ENCODE measurements at places on chromosomes 2 and 18. TPM values are rescaled to one million over a fixed set of nuclear protein-coding genes. Genes with fewer than 3 reads are reported as not detected.

GRCh38 chr2:175461839-175462238 is 280.3 kb upstream of the ATP5MC3 start:
- no peak for DNase-seq
- no peak overlapping the region for H3K4me3 ChIP-seq
- H3K4me1 ChIP-seq: no peaks in the 10 kb centered on the region
- peaks cover 5% of the 10 kb centered on the region for H3K27me3 ChIP-seq

HSPD1 gene
- total RNA-seq: 195 TPM

- no peaks in the 10 kb centered on the region for H3K4me1 ChIP-seq
- H3K4me3 ChIP-seq: no peak overlapping the region
- H3K27ac ChIP-seq: no peak overlapping the region
- H3K27me3 ChIP-seq: no peaks in the 10 kb centered on the region
These were observed 172.8 kb downstream of the NRXN1 start for GRCh38 chr2:50859110-50859509.

- peaks cover 3% of the 10 kb centered on the region for H3K27me3 ChIP-seq
- H3K4me3 ChIP-seq: no peak overlapping the region
- peaks cover 1% of the 10 kb centered on the region for H3K36me3 ChIP-seq
- no peak for DNase-seq
These were observed 413.8 kb upstream of the RAB6C start for GRCh38 chr2:129565551-129566109.

GRCh38 chr2:121746071-121746578 is 9.3 kb upstream of the TSN start:
- no peak overlapping the region for H3K4me3 ChIP-seq
- H3K27me3 ChIP-seq: peaks cover 4% of the 10 kb centered on the region
- H3K4me1 ChIP-seq: no peaks in the 10 kb centered on the region
- no peak overlapping the region for H3K27ac ChIP-seq
- no peaks in the 10 kb centered on the region for H3K36me3 ChIP-seq

- H3K27me3 ChIP-seq: no peaks in the 10 kb centered on the region
- peaks cover 14% of the 10 kb centered on the region for H3K36me3 ChIP-seq
- peak overlapping the region; percentile 97 for H3K4me3 ChIP-seq
- no peak for DNase-seq
- H3K27ac ChIP-seq: peak overlapping the region; percentile 96
These were observed 271 bp upstream of the RBM43 start for GRCh38 chr2:151261977-151262291.

DNA sequence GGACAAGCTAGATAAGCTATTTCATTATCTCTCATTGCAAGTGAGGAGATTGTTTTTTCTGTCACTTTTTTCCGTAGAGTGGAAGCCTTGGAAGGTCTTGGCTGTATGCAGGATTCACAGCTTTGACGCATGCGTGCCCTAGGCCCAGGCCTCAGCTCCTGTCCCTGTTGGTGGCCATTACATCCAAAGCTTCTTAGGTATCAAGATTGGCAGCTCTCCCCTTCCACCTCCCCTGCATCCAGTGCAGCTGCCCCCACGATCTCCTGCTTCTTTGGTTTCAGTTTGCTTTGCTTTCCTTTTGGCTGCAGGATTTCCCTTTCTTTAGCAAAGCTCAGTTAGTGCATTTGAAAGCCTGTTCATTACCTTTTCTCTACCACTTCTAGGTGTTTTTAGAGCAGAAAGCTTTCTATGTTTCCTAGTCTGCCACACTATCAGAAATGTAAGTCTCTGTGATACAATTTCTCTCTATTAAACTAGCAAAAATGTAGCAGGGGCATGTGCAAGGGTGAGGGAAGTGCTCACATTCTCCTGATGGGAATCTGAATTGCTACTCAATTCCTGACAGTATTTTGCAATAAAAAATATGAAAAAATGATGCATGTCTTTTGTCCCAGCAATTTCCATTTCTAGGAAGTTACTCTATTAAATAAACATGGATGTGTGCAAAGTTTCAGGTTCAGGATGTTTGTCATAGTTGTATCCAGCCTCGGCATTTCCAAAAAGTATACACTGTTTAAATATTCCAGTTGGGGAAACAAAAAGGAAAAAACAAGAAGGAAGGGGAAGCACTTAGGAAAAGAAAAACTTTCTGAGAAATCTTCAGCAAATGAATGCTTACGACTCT is 91.2 kb downstream of the LIPG start:
- H3K4me3 ChIP-seq: no peak overlapping the region
- no peak overlapping the region for H3K27ac ChIP-seq
- no peak for DNase-seq
- no peaks in the 10 kb centered on the region for H3K27me3 ChIP-seq
- no peaks in the 10 kb centered on the region for H3K4me1 ChIP-seq

DNA sequence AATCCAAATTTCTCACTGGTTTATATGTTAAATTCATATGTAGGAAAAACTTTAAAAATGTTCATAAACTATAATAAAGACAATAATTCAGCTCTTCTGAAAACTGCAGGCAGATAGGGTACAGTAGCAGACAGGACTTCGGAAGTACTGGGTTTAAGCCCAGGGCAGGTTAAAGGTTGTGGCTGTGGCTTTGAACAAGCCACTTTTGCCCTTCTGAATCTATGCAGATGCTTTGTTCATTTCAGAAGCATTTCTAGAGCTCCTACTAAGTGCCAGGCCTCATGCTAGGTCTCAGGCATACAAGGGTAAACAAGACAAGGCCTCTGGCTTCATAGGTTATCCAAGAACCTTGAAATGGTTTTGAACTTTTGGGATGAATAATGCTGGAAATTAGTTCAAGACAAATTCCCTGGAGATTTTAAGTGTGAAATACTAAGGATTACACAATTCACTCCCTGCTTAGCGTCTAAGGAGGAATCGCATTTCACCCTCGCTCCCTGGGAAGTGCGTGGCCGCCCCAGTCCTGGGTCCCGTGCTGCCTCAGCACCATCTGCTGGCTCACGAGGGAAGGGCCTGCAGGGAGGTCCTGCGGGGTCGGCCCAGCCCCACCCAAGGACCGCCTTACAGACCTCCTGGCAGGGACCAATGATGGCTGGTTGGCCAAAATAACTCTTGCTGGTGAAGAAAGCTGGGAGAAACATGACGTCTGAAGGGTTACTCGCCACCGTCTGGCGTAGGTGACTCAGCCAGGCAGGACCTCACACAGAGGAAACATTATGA is 67.7 kb upstream of the L3MBTL4 start:
- DNase-seq: no peak
- no peaks in the 10 kb centered on the region for H3K36me3 ChIP-seq
- H3K27ac ChIP-seq: no peak overlapping the region
- H3K27me3 ChIP-seq: no peaks in the 10 kb centered on the region
- H3K4me1 ChIP-seq: no peaks in the 10 kb centered on the region

DNA sequence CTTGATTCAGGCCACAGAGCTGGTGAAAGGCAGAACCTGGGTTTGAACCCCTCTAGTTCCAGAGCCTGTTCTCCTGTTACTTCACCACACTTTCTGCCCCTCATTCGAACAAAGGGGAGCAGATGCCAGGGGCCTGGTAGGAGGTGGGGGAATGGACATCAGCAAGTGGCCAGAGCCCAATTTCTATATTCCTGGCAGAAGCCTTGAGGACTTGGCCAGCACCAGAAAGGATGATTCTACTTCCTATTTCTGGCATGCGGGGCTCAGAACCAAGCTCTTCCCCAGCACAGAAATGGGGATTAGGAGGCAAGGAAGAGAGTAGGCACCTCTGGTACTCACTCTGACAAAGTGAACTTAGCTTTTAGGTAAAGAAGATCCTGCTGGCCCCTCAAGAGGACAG is 49.3 kb downstream of the ADD2 start:
- no peaks in the 10 kb centered on the region for H3K27me3 ChIP-seq
- no peaks in the 10 kb centered on the region for H3K36me3 ChIP-seq
- H3K4me1 ChIP-seq: peaks cover 5% of the 10 kb centered on the region
- H3K27ac ChIP-seq: no peak overlapping the region

- no peak for DNase-seq
- no peak overlapping the region for H3K27ac ChIP-seq
- no peaks in the 10 kb centered on the region for H3K27me3 ChIP-seq
- H3K36me3 ChIP-seq: no peaks in the 10 kb centered on the region
These were observed 60.7 kb upstream of the GATA6 start for GRCh38 chr18:22108674-22109073.

DNA sequence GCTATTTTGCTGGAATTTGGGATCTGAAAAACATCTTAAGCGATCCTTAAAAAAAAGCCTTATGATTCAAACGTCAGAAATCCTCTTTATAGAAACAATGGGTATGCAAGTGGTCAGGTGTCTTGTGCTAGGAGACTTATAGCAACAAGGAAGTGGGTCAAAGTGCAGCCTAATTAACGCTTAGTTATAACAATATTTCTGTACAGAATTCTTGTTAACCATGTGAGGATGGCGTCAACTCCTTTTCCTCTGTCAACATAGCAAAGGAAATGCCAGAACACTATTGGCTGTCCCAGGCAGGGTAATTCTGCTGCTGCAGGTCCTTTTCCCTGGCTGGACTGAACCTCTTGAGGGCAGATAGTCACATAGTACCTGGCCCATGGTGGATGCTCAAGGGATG is 189.4 kb downstream of the MSH2 start:
- H3K27me3 ChIP-seq: peaks cover 7% of the 10 kb centered on the region
- peaks cover 2% of the 10 kb centered on the region for H3K36me3 ChIP-seq
- no peak overlapping the region for H3K27ac ChIP-seq
- H3K4me3 ChIP-seq: no peak overlapping the region

DNA sequence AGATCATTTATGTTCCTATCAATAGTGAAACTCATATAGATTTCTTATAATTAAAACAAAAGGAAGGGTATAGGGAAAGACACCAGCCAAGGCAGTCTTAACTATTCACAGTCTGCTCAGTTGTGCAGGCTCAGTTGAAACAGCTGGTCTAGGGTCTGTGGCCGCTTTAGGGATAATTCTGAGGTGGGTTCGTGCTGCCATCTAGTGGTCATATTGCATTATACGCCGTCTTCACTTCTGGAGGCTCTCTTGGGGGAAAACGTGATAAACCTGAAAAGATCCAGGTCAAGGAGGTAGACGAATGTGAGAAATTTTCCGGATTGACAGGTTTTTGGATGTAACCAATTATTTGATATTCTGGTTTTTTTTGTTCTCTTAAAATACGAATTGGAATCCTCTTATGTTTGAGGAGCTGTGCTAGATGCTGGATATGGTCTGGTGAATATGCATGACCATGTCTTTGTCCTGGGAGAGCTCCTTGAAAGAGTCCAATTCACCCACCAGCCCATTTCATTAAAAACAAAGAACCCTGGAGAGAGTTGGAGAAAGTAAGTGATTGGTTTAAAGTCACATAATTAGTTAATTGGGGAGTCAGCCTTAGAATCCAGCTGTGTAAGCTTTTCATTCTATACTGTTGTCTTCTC is 492.4 kb downstream of the PLCL1 start:
- no peak for DNase-seq
- H3K27me3 ChIP-seq: peaks cover 7% of the 10 kb centered on the region
- no peak overlapping the region for H3K4me3 ChIP-seq
- H3K36me3 ChIP-seq: no peaks in the 10 kb centered on the region
- peaks cover 3% of the 10 kb centered on the region for H3K4me1 ChIP-seq

SERPINB10 gene
- not detected for total RNA-seq

- H3K36me3 ChIP-seq: no peaks in the 10 kb centered on the region
- no peak overlapping the region for H3K4me3 ChIP-seq
- no peaks in the 10 kb centered on the region for H3K27me3 ChIP-seq
- no peak overlapping the region for H3K27ac ChIP-seq
- H3K4me1 ChIP-seq: no peaks in the 10 kb centered on the region
- no peak for DNase-seq
These were observed 124.3 kb downstream of the PAX3 start for GRCh38 chr2:222174450-222174849.

- H3K4me3 ChIP-seq: no peak overlapping the region
- no peak overlapping the region for H3K27ac ChIP-seq
- H3K36me3 ChIP-seq: no peaks in the 10 kb centered on the region
- DNase-seq: no peak
These were observed 12.3 kb upstream of the KCNJ3 start for GRCh38 chr2:154686162-154686561.

DNA sequence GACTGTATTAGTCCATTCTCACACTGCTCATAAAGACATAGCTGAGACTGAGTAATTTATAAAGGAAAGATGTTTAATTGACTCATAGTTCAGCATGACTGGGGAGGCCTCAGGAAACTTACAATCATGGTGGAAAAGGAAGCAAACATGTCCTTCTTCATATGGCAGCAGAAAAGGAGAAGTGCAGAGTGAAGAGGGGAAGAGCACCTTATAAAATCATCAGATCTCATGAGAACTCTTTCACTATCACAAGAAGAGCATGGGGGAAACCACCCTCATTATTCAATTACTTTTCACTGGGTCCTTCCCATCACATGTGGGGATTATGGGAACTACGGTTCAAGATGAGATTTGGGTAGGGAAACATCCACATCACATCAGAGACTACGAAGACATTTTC is 43.0 kb upstream of the CAVIN2 start:
- no peaks in the 10 kb centered on the region for H3K4me1 ChIP-seq
- H3K36me3 ChIP-seq: no peaks in the 10 kb centered on the region
- no peak for DNase-seq
- no peak overlapping the region for H3K4me3 ChIP-seq
- no peak overlapping the region for H3K27ac ChIP-seq
